ENCODE measurements at places on chromosomes 2 and 18.

DNA sequence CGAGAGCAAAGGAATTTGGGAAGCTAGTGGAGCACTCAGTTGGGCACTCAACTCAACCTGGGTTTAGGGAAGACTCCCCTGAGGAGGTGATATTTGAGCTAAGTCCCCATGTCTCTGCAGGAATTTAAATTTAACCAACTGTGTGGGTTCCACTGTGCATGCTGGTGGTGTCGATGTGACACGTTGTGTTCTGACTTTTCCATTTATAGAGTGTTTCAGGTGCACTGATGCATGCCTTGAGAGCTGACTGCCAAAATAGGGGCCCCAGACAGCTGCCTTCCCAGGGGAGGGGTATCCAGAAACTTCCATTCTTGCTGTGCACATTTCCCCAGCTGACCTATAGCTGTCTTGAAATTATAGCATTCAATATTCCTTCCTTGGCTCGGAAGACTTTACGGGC, 63.7 kb upstream of the BCL2L11 start:
- DNase-seq: no peak

DNA sequence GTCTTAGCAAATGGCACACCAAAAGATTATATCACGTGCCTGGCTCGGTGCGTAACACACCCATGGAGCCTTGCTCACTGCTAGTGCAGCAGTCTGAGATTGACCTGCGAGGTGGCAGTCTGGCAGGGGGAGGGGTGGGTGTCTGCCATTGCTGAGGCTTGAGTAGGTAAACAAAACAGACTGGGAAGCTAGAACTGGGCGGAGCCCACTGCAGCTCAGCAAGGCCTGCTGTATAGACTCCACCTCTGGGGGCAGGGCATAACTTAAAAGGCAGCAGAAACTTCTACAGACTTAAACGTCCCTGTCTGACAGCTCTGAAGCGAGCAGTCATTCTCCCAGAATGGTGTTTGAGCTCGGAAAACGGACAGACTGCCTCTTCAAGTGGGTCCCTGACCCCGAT, 55.9 kb upstream of the FSHR start:
- no peak for DNase-seq

GRCh38 chr2:233404222-233404621, 49.9 kb downstream of the DGKD start:
- DNase-seq: no peak

GRCh38 chr2:111236025-111236424, 115.3 kb downstream of the BCL2L11 start:
- DNase-seq: no peak

DNA sequence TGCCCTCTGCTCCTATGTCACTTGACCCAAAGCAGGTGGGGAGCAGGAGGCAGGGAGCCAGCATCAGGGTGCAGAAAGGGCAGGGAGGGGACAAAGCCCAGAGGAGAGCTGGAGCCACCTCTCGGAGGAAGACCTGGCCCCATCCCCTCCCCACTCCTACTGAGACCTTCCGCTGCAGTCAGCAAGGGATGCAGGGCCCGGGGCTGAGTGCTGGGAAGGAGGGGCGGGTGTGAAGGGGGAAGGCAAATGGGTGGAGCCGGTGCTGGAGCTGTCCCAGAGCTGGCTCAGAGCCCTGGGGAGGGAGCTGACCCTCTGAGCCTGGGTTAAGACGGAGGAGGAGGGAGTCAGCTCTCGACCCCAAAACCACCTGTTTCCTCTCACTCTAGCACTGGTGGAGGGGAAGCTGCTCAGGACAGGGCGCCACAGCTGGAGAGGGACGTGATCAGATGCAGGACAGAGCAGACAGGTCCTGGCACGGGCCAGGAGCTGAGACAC, 33.8 kb downstream of the HS1BP3 start:
- DNase-seq: no peak

- no peak for DNase-seq
These were observed at the start of gene CPO for GRCh38 chr2:206939340-206939739. TSS of gene CPO (plus strand) at chr2:206939518. CDS start at chr2:206939600, 82 bp downstream.

DNA sequence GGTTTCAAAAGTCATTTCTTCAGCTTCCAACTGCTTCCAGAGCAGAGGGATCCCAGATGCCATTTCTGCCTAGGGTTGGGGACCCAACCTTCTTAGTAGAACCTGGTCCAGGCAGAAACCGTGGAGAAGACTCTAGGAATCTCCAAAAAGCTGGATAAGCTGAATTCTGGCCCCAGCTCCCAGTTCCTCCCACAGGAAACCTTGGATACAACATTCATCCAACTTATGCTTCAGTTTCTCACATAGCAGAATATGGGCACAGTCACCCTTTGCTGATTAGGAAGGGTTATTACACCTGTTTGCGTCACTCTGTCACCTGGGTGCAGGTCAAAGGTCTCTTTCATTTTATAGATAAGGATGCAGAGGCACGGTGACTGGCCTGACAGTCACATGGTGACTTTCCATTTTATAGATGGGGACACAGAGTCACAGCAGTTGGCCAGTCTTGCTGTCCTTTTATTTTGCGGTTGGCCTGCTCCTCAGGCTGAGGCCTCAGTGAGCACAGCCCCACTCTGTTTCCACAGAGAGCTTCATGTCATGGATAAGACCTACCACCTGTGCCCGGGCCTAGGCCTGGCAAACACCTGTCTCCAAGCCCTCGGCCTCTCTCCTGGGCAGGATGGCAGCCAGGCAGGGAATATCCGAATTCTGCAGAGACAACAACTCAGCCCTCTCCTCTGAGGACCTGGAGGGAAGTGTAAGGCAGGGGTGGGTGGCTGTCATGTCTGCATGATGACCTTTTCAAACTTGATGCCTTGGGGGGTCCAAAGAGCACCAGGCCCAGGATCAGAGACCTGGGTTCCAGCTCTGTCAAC, 148.8 kb downstream of the SMAD7 start:
- no peak for DNase-seq

GRCh38 chr18:63339920-63340484, 20.4 kb upstream of the BCL2 start:
- DNase-seq: no peak

DNA sequence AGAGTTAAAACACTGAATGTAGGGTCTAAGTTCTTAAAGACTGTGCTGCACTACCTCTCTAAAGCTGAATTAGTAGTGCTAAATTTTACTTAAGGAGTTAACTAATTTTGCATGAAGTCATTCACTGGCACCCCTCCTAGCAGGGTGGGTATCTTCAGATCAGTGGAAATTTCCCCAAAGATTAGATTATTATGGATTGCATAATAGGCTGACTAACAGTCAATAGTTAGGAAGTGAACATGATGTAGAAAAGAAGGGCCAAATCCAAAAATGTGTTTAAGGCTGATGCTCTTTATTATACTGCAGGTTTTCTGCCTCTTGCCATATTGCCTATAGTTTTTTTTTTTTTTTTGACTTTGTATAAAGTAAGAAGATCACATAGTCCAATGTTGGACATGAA, 5.2 kb downstream of the ZNF638 start:
- DNase-seq: no peak

DNA sequence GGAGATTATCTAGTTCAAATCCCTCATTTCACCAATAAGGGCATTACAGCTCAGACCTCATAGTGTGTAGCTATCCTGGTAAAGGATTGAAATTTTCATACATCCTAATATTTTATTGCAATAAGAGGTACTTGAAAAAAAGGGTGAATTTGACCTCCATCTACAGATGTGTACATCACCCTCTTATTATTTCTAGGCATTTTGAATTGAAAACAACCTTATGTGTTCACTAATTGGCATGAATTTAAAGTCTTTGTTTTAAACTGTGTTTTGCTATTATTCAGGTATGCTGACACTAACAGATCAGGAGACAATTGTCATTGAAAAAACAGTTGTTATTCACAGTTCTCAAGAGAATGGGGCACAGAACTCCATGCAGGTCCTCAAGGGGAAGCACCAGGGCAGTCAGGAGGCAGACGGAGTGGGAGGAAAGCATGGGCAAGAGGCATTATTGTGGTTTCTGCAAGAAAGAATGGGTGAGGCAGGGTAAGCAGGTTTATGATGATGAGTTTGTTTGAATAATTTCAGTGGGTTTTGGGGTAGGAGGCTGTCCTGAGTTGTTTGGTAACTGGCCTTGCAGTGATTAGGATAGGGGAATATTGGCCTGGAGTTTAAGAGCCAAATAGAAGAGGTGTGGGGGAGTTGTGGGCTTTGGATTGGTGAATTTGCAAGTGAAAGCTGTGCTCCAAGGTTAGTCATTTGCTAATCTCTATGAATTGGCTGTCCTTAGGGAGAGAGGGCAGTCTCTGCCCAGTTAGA, 194.6 kb downstream of the GPD2 start:
- no peak for DNase-seq

DNA sequence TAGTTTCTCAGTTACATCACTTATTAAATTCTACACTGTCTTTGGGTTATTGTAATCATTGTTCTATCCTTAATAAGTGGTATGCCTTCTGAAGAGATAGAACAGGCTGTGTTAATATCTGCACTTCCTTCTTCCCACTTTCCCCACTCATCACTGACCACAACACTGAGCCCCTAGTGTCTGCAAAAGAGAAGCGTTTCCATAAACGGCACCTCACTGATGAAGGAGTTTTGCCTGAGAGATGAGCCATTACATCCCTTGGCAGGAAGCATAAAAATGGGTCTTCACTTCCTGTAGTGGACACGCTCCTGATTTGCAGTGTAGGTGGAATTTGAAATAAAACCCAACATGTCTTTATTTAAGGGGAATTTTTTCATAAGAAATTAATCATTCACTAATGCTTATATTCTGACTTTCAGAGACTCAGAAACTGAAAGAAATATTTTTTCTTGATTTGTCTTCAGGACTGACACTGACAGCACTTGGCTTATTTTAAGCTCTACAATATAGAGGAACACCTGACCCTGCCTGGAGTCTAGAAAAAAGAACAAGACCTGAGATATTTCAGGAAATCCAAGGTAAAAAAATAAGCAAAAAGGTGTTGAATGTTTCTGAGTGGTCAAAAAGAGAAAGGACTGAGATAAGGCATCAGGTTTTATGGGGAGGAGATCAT, 275.3 kb downstream of the RAD51AP2 start:
- DNase-seq: no peak

- no peak for DNase-seq
These were observed 90.6 kb upstream of the LPIN2 start for GRCh38 chr18:3103576-3103975.

DNA sequence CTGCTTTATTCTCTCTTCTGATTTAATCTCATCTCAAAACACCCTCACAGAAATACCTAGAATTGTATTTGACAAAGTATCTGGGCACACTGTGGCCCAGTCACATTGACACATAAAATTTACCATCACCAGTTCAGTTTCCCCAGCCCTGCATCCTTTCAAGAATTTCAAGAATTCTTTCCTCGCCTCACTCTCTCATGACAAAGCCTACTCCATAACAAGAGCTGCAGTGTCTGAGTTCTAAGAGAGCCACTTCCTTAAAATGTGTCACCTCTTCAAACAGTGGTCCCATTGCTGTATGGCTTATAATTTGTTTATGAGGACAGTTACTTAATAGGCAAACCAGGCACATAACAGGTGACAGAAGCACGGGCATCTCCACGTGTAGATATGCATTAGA, 90.9 kb upstream of the STK39 start:
- no peak for DNase-seq

DNA sequence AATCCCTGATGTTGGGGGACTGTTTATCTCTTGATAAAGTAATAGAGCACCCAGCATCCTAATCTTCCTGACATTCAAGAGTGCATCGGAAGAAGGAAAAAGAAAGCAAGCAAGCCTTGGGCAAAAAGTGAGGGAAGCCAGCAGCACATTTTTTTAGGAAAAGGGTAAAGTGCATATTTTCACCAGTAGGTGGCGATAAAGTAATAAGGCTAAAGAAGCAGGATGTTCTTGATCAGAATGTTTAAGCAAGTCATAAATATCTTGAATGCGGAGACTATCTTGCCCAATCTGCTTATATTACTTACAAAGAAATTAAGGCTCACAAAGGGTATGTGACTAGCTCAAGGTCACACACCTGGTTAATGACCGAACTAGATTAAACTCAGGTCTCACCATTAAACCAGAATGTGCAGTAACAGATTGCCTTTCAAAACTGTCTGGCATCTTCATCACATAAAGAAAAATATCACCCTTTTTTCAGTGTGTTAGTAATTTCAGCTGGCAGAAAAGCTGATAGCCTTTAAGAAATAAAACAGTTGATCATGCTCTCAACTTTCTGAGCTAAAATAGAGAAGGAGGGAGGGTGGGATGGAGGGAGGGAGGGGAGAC, 83.8 kb downstream of the VIT start:
- peak; percentile 38 for DNase-seq

DNA sequence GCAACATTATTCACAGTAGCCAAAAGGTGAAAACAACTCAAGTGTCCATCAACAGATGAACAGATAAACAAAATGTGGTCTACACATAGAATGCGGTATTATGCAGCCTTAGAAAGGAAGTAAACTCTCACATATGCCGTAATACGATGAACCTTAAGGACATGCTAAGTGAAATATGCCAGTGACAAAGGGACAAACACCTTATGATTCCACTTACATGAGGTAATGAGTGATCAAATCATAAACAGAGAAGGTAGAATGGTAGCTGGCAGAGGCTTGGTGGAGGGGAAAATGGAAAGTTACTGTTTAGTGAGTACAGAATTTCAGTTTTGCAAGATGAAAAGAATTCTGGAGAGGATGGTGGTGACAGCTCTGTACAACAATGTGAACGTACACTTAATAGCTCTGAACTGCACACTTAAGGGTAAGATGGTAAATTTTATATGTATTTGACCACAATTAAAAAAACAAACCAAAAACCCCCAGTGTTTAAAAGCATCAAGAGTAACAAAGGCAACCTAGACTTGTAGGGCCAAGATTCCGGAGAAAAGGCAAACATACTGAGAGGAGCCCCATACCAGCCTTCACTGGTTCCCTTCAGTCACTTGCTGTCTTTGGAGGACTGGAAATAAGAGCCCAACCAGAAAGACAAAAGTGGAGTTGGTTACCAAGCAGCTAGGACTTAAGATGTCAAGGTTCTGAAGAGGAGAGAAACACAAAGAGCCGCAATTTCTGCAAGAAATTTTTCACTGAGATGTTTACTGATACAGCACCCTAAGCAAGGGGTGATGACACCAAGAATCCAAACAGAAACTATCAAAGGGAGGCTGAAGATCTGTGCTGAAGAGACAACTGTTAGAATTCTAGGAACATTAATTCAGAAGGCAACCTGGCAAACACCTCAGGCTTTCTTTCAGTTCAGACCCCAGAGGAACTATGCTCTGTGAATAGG, 61.3 kb downstream of the CUL3 start:
- no peak for DNase-seq

- DNase-seq: no peak
These were observed 129.7 kb downstream of the OSR1 start for GRCh38 chr2:19228715-19229114.

- DNase-seq: no peak
These were observed 22.8 kb upstream of the PPP4R1 start for GRCh38 chr18:9637036-9637767.

- DNase-seq: no peak
These were observed 225.4 kb upstream of the FBXO11 start for GRCh38 chr2:48131539-48132270.

Measured in RCC 7860 (cell line).